ENCODE measurements at places on chromosomes 3 and 15.
A peak's percentile ranks its signal among the peaks of the same experiment; 100 is the strongest.

GRCh38 chr15:71612397-71612722 is 198.0 kb upstream of the NR2E3 start:
- no peak for DNase-seq

- DNase-seq: peak; percentile 53
These were observed 6.5 kb upstream of the TBC1D23 start for GRCh38 chr3:100254168-100254777.

GRCh38 chr3:57168151-57168550 is 3.0 kb upstream of the IL17RD start:
- no peak for DNase-seq

GRCh38 chr3:158522221-158523136 is 48.5 kb upstream of the MLF1 start:
- no peak for DNase-seq

DNA sequence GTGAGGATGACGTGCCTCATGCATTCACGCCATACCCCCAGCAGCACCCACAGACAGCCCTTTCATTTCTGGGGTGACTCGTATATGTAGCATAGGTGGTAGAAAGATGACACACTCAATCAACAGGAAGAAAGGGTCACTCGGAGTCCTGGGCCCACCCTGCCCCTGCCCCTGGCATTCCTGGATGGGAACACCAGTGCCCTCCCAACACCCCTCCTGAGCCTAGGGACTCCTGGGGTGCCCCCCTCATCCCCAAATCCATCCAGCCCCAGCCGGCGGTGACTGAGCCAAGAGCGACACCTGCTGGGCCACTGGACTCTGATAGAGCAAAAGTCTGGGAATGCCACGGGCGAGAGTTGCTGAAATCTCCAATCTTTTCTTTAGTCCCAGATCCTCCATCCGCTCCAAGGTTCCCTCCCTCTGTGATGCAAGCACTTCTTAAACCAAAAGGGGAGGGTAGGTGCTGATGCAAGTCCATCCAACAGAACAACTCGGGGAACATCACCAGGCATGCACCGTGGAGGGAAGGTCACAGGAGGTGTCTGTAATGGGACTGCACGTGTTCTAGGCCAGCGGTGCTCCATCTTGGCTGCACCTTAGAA is 31.1 kb downstream of the ACAN start:
- DNase-seq: peak; percentile 76

DNA sequence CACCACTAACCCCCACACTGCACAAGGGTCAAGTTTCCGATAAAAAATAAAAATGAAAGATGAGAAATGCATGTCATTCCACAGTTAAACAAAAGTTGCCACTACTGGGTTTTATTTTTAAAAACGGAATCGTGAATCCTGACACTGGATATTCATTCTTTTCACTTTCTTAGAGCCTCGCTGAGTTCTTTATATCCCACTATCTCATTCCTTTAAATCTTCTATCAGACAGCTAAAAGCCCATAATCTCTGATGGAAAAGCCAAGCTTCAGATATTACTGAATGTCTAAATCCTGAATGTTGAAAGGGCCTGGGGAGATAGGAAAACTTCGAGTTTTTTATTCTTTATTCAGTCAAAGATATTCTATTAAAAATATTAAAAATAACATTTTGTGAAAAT is 11.7 kb downstream of the RIOX2 start:
- no peak for DNase-seq

GRCh38 chr3:188860147-188860546 is 311.6 kb upstream of the TPRG1 start:
- DNase-seq: no peak

DNA sequence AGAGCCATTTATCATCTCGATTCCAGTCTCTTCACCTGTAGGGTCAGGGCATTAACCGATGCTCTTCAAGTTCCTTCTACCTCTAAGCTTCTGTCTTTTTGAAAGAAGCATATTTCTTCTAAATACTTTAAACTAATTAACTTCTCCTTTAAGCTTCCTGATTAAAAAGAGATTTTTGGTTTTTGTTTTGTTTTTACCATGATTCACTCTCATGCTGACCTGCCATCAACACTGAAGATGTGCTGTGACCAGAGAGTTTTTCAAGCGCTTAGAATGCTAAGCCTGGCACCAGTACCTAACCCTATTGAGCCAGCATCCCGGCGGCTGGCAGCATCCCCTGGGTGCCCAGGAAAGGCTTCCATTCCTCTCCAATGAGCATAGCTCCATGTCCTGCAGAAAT is 89.3 kb downstream of the FOXP1 start:
- no peak for DNase-seq

DNA sequence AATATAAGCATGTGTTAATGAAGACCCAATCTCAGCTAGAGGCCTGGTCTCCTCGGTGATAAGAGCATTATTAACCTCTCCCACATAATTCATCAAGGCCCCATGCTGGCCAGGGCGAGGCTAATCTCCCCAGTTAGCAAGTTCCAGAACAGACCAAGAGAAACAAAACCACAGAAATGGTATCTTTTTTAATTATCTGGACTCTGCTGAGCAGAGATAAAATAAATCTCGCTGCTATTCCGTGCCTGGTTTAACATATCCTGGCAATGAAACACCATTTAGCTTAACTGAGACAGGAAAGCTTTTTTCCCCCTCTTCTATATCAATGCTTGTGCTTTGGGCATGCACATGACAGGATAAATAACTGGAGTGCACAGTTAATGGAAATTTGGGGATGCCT is 72.5 kb upstream of the ARHGEF3 start:
- DNase-seq: no peak

GRCh38 chr3:197394464-197395321 is 96.3 kb upstream of the DLG1 start:
- DNase-seq: peak; percentile 32

DNA sequence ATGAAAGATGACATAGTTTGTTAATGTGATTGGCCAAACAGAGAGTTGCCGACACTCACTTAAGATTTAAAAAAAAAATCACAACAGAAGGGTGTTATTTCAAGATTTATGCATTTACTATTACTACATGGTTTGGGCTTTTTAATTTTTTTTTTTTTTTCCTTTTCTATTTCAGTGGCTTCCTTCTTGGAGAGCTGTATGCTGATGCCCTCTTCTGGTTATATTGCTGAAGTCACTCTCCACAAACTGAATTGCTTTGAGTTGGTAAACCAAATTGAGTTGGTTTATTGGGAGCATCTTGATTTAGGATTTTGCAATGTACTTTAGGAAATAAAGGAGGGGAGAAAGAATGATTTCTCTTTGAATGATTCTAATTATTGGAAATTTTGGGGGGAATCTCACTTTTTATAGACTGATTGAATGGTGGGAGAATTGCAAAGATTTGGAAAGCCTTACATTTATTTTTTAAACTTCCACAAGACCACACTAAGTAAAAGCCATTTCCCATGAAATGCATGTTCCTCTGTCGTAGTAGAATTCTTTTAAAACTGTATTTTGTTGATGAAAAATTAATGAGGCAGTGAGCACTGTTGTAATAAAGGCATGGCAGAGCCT is 186.6 kb upstream of the FEZF2 start:
- DNase-seq: peak; percentile 11

GRCh38 chr15:80180468-80180867 is 27.7 kb downstream of the FAH start:
- no peak for DNase-seq

DNA sequence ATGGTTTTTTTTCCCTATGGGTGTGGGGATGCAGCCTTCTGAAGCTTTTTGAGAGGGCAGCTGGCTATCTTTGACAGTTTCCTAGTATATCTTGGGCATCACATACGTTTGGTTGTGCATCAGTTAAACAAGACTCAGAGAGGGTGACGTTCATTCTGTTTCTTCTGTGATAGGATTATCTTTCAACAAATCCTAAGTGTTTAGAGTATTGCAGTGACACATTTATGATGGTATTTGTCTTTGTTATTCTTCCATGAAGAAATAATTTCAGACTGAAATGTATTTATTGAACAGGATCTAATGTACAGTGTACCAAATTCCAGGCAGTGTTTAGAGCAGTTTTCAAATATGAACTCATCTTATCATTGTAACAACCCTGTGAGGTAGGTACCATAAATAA is 114.4 kb downstream of the PLCL2 start:
- no peak for DNase-seq

DNA sequence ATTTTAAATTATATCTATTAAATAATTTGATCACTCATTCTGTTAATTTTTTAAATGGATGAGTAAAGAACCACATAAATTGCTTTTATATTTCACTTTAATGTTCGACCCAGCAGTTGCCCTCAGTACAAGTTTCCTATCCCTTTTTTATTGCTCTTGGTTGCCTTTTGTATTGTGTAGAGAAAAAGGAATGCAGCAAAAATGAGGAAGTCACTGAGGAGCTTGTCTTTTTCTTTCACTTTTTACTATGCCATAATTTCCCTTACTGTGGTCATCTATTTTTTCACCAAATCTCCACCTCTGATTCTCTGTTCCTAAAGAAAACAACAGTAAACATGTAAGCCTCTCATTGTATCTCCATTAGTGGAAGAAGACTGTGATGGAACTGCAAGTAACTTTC is 122.7 kb downstream of the B3GALNT1 start:
- DNase-seq: no peak

DNA sequence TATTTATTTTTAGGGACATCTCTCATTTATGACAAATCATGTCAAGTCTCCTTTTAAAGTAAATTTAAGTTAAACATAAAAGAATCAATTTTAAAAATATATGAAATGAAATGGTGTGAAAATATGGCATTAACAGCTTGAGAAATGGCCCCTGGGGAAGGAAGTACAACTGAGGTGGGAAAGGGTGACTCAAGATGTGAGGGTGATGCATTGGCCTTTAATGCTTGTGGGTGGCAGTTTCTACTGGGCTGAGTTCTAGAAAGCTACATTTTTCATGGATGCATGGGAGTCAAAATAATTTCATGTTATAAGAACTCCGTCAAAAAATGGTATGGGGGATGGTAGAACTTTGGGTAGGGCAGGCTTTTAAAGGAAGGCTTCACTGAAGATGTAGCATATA is 708.8 kb upstream of the CFAP20DC start:
- DNase-seq: no peak

DNA sequence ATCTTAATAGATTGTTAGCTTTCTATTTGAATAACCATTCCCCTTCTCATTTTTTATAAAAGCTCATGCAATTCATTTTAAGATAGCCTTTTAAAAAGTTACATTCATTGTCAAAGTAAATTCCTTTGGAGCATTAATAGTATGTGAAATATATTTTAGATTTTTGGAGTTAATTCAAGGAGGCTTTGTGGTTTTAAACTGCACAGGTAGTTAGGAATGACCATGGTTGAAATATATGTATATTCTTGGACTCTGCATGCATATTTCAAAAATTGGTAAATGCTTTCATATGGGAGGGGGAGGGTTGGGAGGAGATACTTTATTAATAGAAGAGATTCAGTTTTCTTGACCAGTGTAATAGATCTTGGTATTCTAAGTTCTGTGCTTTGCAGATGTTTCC is 244.4 kb upstream of the C2CD4B start:
- no peak for DNase-seq

GRCh38 chr3:22263042-22263441 is 512.0 kb upstream of the ZNF385D start:
- peak; percentile 11 for DNase-seq

- DNase-seq: no peak
These were observed 8.1 kb upstream of the ARNT2 start for GRCh38 chr15:80396096-80396495.

- no peak for DNase-seq
These were observed 484 bp downstream of the CNTN4 start for GRCh38 chr3:2099028-2099671.
